ENCODE measurements at places on chromosomes 12 and 14. TPM values are rescaled to one million over a fixed set of nuclear protein-coding genes. Genes with fewer than 3 reads are reported as not detected.

Gene PRMT5
- 33.9 TPM for total RNA-seq

- H3K27ac ChIP-seq: no peak overlapping the region
- H3K4me1 ChIP-seq: no peaks in the 10 kb centered on the region
- H3K36me3 ChIP-seq: peaks cover 3% of the 10 kb centered on the region
- no peak for DNase-seq
- H3K4me3 ChIP-seq: no peak overlapping the region
Measured at GRCh38 chr14:64601571-64601970, 51.8 kb downstream of the PPP1R36 start.

Gene P3H3
- total RNA-seq: 0.97 TPM

GRCh38 chr12:132517740-132518100 is 27.8 kb downstream of the FBRSL1 start:
- H3K4me1 ChIP-seq: peaks cover 16% of the 10 kb centered on the region
- H3K27me3 ChIP-seq: no peaks in the 10 kb centered on the region
- DNase-seq: no peak

DNA sequence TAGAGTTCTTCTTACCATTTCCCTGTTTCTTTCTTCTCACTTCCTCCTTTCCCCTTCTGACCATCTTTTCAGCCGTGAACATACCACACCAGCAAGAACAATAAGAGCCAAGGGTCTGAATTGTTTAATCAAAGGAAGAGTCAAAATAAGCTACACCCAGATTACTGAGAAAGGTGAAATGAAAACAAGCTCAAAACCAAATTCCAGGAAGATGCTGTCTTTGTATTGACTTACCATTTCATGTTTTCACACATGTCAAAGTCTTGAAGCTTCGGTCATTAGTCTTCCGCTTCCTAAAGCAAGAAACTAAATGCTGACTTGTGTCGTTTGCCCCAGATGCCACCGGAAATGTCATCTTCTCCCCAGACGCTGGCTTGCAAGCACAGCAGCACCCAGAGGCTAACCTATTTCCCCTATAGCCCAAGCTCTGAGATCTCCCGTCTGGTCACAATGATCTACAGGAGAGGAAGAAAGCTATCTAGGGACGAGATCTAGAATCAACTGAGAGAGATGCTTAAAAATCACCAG is 136.5 kb upstream of the AMIGO2 start:
- peaks cover 17% of the 10 kb centered on the region for H3K36me3 ChIP-seq
- no peak for DNase-seq
- peak overlapping the region; percentile 100 for H3K27ac ChIP-seq
- peaks cover 34% of the 10 kb centered on the region for H3K4me1 ChIP-seq

DNA sequence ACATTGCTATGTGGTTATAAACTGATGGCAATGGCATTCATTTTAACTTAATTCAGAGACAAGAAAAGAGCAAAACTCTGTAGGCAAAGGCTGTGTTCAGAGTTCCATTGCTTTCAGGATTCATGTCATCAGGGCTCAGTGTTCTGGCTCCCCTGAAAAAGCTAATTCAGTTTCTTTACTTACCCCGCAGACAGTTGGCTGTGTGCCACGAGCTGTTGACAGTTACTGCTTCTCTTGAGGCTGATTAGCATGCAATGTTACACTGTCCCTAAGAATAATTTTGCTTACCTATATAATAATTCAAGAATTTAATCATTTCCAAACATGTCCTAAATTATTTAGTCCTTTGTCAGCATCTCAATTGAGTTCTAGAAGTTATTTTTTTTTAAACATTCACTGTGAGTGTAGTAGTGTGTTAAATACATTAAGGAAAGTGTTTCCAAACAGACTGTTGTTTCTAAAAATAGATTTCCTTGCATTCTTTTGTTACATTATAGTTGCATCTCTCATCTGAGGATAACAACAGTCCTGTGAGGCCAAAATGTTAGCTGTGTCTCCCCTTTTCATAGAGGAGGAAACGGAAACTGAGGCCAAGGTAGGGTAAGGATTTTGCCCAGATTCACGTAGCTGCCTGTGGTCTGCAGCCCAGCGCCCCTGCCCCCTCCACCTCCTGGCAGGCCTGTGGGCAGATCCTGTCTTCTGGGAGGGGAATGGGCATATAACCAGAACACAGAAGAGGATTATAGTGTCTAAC is 98.6 kb downstream of the PELI2 start:
- peaks cover 27% of the 10 kb centered on the region for H3K4me1 ChIP-seq
- no peak overlapping the region for H3K4me3 ChIP-seq
- H3K27ac ChIP-seq: no peak overlapping the region
- no peaks in the 10 kb centered on the region for H3K27me3 ChIP-seq

- no peak for DNase-seq
- no peak overlapping the region for H3K27ac ChIP-seq
- H3K36me3 ChIP-seq: no peaks in the 10 kb centered on the region
- H3K4me1 ChIP-seq: no peaks in the 10 kb centered on the region
- no peak overlapping the region for H3K4me3 ChIP-seq
Measured at GRCh38 chr12:82203086-82203485, 155.1 kb downstream of the CCDC59 start.

Gene TNS2
- total RNA-seq: 1.4 TPM

GRCh38 chr14:38910092-38910491 is 192.9 kb downstream of the SEC23A start:
- peaks cover 12% of the 10 kb centered on the region for H3K27me3 ChIP-seq
- no peak for DNase-seq
- H3K27ac ChIP-seq: no peak overlapping the region
- H3K4me3 ChIP-seq: no peak overlapping the region
- H3K4me1 ChIP-seq: no peaks in the 10 kb centered on the region
- no peaks in the 10 kb centered on the region for H3K36me3 ChIP-seq

GRCh38 chr12:88793096-88793495 is 212.8 kb upstream of the KITLG start:
- no peak overlapping the region for H3K27ac ChIP-seq
- no peak for DNase-seq
- H3K4me3 ChIP-seq: no peak overlapping the region
- H3K4me1 ChIP-seq: no peaks in the 10 kb centered on the region
- no peaks in the 10 kb centered on the region for H3K36me3 ChIP-seq

- peaks cover 16% of the 10 kb centered on the region for H3K4me1 ChIP-seq
- H3K27ac ChIP-seq: no peak overlapping the region
- no peaks in the 10 kb centered on the region for H3K27me3 ChIP-seq
- peaks cover 3% of the 10 kb centered on the region for H3K36me3 ChIP-seq
- no peak overlapping the region for H3K4me3 ChIP-seq
- no peak for DNase-seq
Measured at GRCh38 chr14:97625477-97625876, 828.3 kb downstream of the VRK1 start.

DNA sequence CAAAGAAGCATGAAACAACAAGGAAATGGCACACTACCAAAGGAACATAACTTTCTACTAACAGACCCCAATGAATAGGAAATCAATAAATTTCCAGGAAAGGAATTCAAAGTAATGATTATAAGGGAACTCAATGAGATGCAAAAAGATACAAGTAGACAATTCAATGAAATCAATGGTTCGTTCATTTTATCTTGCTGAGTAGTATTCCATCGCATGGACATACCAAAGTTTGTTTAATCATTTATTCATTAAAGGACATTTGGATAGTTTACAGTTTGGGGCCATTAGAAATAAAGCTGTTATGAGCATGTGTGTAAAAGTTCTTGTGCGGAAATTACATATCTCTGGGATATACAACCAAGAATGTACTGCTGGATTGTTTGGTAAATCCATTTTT is 35.0 kb upstream of the LYZ start:
- DNase-seq: no peak
- no peak overlapping the region for H3K4me3 ChIP-seq
- no peaks in the 10 kb centered on the region for H3K27me3 ChIP-seq
- no peaks in the 10 kb centered on the region for H3K36me3 ChIP-seq
- H3K27ac ChIP-seq: no peak overlapping the region

DNA sequence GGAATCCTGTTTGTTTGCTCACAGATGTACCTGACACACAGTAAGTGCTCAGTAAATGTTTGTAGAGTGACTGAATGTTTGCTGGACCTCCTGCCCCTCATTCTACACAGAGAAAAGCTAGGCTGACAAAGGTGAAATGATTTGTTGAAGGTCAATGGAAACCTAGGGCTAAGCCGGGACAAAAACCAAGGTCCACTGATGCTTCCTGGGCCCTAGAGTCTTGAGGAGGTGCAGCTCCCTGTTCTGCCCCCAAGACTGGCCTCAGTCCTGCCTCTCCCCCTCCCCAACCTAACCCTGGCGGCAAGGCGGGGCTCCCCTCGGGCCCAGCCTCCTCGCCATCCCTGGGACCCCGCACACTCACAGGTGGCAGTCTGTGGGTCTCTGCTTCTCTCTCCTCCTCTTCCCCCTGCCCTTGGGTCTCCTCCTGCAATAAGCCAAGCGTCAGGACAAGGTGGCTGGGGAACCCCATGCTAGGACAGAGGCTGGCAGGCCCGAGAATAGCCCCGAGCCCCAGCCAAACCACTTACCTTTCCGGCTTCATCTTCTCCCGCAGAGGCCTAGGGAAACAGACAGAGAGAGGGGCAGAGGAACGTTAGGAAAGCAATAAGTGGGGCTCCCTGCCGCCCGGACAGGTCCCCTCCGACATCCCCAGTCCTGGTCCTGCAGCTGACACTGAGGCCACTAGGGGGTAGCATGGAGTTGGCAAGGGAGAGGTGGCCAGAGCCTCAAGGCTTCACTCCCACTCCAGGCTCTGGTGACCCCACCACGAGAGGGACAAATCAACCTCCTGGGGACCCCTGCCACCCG is 9.3 kb downstream of the PGF start:
- peaks cover 21% of the 10 kb centered on the region for H3K4me1 ChIP-seq
- H3K4me3 ChIP-seq: peak overlapping the region; percentile 70
- no peaks in the 10 kb centered on the region for H3K36me3 ChIP-seq
- H3K27ac ChIP-seq: peak overlapping the region; percentile 24
- H3K27me3 ChIP-seq: peaks cover 10% of the 10 kb centered on the region
